ENCODE measurements at places on chromosomes 4 and X.

DNA sequence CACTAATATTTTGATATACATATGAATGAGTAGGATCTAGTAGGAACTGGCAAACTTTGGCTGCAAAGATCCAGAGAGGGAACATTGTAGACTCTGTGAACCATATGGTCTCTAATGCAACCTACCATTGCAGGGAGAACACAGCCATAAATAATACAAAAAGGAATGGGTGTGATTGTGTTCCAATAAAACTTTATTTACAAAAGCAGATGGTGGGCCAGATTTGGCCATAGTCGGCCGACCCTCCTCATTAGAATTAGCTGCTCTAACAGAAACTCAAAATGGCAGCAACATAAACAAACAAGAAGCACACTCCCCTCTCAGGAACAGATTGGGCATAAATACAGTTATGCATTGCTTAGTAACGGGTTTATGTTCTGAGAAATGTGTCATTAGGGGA, 198.1 kb upstream of the RBPJ start:
- no peak for DNase-seq

DNA sequence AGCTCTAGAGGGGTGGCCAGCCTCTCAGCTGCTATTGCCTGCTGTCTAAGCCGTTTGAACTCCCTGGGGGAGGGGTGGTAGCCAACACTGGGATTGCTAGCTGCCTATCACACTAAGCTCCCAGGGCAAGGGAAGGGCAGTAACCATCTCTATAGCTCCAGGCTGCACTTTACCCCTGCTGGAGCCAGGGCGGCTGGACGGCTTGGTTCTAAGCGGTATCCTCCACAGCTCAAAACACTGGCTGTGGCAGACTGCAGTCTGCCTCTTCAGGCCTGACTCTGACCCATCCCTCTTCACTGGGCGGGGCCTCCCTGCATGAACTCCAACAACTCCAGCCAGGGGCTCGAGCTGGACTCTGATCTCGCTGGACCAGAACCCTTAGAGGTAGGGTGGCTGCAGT, 55.3 kb upstream of the GNRHR start:
- DNase-seq: no peak

GRCh38 chrX:28189011-28189410, 207.8 kb upstream of the DCAF8L1 start:
- DNase-seq: no peak

GRCh38 chr4:116866106-116866505, 219.3 kb downstream of the TRAM1L1 start:
- DNase-seq: no peak

DNA sequence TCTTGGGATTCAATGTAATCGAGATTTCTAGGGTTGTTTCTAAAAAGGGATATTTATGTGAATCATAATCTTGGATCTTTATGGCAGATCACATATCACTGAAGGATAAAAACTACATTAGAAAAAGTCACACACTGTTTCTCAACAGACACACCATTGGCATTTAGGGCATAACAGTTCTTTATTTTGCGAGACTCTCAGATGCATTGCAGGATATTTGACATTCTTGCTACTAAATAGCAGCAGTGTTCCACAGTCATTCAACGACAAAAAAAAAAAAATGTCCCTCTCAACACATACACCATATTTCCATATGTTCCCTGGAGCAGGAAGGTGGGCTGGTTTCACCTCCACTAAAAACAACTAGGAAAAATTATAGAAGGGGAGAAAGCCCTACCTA, 243.4 kb upstream of the PCDH18 start:
- no peak for DNase-seq

GRCh38 chr4:158770671-158771070, 1.8 kb downstream of the FNIP2 start:
- DNase-seq: no peak

Data from HFF-Myc (cell line).